ENCODE measurements at places on chromosomes 12 and 14. TPM values are rescaled to one million over a fixed set of nuclear protein-coding genes. Genes with fewer than 3 reads are reported as not detected.

KRT2 gene
- not detected for total RNA-seq

CLEC1B gene
- total RNA-seq: not detected

JPH4 gene
- 32.2 TPM for total RNA-seq

ACOT4 gene
- 1.2 TPM for total RNA-seq

COX8C gene
- not detected for total RNA-seq

IL22 gene
- total RNA-seq: not detected

HOXC10 gene
- total RNA-seq: not detected

TAS2R31 gene
- total RNA-seq: 7.3 TPM

MYF5 gene
- total RNA-seq: not detected

PRKD1 gene
- 17.1 TPM for total RNA-seq

FAM90A1 gene
- total RNA-seq: 0.41 TPM

SAMD15 gene
- 12.6 TPM for total RNA-seq

CARMIL3 gene
- total RNA-seq: 18.8 TPM

SIX1 gene
- 0.41 TPM for total RNA-seq

HCAR3 gene
- not detected for total RNA-seq

RASAL1 gene
- total RNA-seq: 4.9 TPM

RAD52 gene
- total RNA-seq: 10.6 TPM

RALGAPA1 gene
- total RNA-seq: 150 TPM

DYNC1H1 gene
- 565 TPM for total RNA-seq

KRT81 gene
- not detected for total RNA-seq

MIP gene
- 0.41 TPM for total RNA-seq

TCL1B gene
- not detected for total RNA-seq

PABPN1 gene
- total RNA-seq: 70.1 TPM

NEDD1 gene
- total RNA-seq: 13.9 TPM

ITGA5 gene
- total RNA-seq: 3.7 TPM

ARHGAP9 gene
- total RNA-seq: 1.2 TPM

CLEC14A gene
- total RNA-seq: 4.5 TPM

TGM1 gene
- 0.82 TPM for total RNA-seq

OLR1 gene
- 4.1 TPM for total RNA-seq

CLEC9A gene
- total RNA-seq: not detected

All from frontal cortex (tissue), 4 donors.